ENCODE measurements at places on chromosomes 5 and 9.

DNA sequence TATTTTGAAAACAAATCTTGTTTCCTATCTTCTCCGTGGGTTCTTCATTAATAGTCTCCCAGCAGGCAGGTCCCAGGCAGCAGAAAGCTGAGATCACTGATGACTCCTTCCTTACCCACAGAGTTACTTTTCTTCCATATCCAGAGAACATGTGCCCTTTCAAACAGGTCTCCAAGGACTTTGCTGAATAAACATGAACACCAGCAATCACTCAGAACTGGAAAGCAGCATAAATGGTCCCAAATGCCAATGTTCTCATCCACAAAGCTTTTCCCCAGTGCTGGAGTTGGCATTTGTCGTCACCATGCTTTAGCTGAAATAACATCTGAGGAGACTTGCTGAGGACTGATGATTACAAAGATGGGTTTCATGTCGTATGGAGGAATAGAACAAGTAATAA, 134.0 kb downstream of the YIPF5 start:
- DNase-seq, result no peak

- no peak for DNase-seq
Measured at GRCh38 chr5:157524887-157525286, 50.7 kb downstream of the ADAM19 start.

- DNase-seq, result no peak
Measured at GRCh38 chr5:88672644-88673252, 210.2 kb downstream of the MEF2C start.

- no peak for DNase-seq
Measured at GRCh38 chr9:85599540-85600105, 142.1 kb downstream of the AGTPBP1 start.

DNA sequence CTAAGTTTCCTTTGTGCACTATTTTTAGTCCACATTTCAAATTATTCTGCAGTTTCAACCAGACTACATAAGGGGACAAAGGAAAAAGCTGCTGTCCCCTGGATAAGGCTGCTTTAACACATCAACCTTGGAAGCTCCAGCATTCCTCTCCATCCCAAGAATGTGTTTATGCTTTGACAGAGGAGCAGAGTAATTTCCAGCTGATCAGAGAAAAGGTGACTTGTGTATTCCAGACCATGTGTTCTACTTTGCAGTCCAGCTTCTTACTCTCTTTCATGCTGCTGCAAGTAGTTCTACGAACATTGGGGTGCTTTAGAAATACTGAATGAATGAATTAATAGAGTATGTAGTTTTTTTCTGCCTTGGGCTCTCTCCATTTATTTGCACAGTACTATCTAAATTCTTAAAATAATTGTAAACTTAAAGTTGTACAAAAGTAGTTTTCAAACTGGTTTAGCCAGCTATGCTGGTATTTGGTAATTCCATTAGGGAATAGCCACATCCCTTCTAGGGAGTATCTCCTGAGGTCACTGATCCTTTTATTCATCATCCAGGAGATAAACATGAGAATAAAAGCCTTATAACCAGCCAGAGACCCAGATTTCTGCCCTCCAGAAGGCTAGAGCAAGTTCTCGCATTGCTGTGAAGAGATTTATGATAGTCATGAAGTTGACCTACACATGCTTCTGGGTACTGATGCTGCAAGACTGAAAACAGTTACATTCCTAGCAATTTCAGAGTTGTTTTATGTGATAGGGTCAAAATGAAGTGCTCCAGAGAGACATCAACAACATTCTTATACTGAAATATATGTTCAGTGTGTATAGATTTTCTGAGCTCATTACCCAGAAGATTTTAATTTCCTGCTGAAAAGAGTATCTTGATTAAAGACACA, 215.2 kb downstream of the COMMD10 start:
- DNase-seq, result no peak

- DNase-seq, result no peak
Measured at GRCh38 chr5:168992687-168993086, 308.3 kb downstream of the SLIT3 start.

GRCh38 chr9:99459919-99460318, 237.8 kb downstream of the SEC61B start:
- DNase-seq, result no peak

- DNase-seq, result no peak
Measured at GRCh38 chr5:150061538-150061995, 24.8 kb downstream of the CSF1R start.

GRCh38 chr9:81874931-81875330, 53.3 kb upstream of the SPATA31D4 start:
- no peak for DNase-seq

DNA sequence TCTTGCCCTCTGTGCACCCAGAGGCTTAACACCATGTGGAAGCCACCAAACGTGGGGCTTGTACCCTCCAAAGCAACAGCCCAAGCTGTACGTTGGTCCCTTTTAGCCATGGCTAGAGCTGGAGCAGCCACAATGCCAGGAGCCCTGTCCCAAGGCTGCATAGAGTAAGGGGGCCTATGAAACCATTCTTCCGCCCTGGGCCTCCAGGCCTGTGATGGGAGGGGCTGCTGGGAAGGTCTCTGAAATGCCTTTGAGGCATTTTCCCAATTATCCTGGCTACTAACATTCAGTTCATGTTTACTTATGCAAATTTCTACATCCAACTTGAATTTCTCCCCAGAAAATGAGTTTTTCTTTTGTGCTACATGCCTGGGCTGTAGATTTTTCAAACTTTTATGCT, 33.8 kb downstream of the CHSY3 start:
- DNase-seq, result no peak

DNA sequence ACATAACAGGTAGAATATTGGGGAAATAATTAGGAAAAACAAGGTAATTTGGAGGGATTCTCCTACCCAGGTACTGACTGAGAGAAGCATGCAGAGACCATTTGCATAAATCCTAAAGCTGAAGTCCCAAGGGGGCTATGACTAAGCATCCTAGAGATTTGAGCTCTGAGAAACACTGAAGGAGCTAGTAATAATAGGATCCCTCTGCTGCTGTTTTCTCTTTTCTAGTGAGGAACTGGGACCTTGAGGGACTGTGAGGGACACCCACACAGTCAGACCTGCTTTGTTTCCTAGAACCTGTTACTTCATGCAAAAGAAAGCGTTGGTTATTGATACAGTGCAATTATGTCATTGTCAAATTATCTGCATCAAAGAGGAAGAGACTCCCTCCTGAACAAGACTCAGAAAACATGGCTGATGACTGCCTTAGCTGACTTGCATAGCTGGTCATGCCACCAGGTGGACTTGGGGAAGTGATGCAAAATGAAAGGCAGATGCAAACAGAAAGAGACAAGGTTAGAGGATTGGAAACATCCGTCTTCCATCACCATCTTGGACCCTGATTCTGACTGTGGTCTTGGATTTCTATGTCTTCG, 335.4 kb downstream of the NTRK2 start:
- no peak for DNase-seq

DNA sequence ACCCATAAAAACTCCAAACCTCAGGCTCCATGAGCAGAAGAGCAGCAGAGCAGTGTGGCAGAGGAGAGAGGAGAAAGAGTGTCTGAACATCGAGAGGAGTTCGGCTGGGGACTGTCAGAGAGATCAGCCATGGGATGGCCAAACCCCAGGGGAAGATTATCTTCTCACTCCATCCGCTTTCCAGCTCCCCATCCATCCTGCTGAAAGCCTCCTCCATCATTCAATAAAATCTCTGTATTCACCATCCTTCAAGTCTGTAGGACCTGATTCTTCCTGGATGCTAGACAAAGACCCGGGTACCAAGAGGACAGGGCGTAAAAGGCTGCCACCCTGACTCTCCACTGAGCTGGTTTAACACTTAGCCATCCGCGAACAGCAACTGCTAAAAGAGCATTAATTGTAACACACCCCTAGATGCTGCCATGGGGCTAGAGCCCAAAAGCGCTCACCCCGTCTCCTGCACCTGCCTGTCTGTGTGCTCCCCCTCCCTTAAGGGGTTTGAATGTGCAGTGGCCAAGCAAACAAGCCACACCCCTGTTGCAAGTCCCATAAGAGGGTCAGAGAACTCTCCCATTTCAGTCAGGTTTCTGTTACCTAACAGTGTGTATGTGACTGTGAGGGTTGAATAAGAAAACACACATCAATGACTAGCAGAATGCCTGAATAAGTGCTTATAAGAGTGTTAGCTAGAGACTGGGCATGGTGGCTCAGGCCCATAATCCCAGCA, 13.9 kb upstream of the SELENOP start:
- no peak for DNase-seq

- DNase-seq, result no peak
Measured at GRCh38 chr9:110087605-110088004, 120.4 kb downstream of the C9orf152 start.

All from stimulated activated CD4-positive, alpha-beta T cell treated with anti-CD3 and anti-CD28 coated beads, TNF-alpha, amount 100 ng/mL, for 1 hour (primary cell).